ENCODE measurements at places on chromosomes 2 and 18.

- no peak for DNase-seq
Measured at GRCh38 chr18:78625847-78626246, 353.8 kb upstream of the SALL3 start.

GRCh38 chr2:221097568-221097915, 474.6 kb downstream of the EPHA4 start:
- no peak for DNase-seq

GRCh38 chr2:13543550-13543949, 826.8 kb downstream of the TRIB2 start:
- DNase-seq: no peak

- DNase-seq: no peak
Measured at GRCh38 chr2:18536100-18536499, 24.4 kb downstream of the RDH14 start.

- no peak for DNase-seq
Measured at GRCh38 chr2:168139852-168140251, 107.5 kb downstream of the STK39 start.

DNA sequence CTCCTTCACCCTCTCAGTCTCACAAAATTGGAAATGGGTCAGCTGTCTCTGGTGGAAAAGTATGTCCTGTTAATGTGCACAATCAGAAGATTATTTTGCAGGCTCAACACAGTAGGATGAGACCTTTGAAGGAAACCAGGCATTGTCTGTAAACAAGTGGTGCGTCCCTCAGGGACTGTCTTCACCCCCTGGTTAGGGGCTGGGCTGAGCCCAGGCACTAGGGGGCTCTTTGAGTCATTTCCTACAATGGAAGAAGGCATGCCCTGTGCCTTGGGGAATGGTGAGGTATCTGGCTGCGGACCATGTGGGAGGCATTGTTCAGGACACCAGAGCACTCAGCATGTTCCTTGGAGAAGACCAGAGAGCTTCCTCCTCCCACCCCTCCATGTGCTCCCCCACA, 26.8 kb downstream of the PKDCC start:
- no peak for DNase-seq

DNA sequence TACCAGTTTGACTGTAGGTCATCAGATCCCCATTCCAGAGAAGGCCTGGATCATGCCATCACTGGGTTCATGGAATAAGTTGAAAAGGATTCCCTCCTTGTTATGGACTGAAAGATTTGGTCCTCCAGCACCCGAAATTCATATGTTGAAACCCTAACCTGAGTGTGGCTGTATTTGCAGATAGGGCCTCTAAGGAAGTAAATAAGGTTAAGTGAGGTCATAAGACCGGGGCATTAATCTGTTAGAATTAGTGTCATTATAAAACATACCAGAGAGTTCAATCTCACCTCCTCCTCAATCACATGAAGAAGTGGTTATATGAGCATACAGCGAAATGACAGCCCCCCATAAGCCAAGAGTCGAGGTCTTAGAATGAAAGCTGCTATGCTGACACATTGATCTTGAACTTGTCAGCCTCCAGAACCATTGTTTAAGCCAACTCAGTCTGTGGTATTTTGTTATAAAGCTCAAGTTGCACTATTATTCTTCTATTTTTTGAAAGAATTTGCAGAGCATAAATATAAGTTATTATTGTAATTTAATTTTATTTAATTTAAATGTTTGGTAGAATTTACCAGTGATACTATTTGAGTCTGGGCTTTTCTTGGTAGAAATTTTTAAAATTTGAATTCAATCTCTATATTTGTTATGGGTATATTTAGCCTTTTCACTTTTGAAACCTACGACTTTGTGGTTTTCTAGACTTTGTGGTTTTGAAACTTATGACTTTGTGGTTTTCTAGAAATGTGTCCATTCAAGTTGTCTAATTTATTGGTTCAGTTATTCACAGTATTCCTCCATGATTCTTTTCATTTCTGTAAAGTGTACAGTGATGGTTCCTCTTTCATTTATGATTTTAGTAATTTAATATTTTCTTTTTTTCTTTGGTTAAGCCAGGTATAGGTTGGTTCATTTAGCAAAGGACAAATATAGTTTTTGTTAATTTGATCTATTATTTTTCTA, 1206.7 kb upstream of the CDH2 start:
- DNase-seq: no peak

DNA sequence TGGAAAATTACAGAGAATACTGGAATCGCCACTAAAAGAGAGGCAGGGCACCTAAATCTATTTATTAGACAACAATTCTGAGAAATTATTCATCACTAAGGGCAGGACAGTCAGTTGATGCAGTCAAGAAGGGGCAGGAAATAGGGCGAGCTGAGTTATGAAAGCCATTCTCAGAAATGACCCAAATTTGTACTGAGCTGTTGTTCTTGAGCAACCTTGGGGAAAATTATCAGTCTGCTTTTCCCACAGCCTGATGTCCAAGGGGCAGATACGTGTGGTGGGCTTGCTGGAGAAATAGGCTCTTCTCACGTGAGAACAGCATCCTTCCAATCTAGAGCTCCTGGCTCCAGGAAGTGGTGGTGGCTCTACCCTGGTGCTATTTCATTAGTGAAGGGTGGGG, 38.6 kb downstream of the STON1 start:
- no peak for DNase-seq

GRCh38 chr18:8787794-8788193, 82.4 kb downstream of the MTCL1 start:
- DNase-seq: no peak

- no peak for DNase-seq
Measured at GRCh38 chr2:108910541-108911396, 78.3 kb downstream of the EDAR start.

GRCh38 chr18:32847691-32848090, 74.9 kb upstream of the KLHL14 start:
- DNase-seq: no peak

GRCh38 chr2:9258501-9258900, 51.9 kb downstream of the ASAP2 start:
- DNase-seq: no peak

GRCh38 chr18:44901283-44901682, 220.6 kb downstream of the SETBP1 start:
- DNase-seq: no peak

- DNase-seq: no peak
Measured at GRCh38 chr18:63301434-63301833, 18.1 kb downstream of the BCL2 start.

DNA sequence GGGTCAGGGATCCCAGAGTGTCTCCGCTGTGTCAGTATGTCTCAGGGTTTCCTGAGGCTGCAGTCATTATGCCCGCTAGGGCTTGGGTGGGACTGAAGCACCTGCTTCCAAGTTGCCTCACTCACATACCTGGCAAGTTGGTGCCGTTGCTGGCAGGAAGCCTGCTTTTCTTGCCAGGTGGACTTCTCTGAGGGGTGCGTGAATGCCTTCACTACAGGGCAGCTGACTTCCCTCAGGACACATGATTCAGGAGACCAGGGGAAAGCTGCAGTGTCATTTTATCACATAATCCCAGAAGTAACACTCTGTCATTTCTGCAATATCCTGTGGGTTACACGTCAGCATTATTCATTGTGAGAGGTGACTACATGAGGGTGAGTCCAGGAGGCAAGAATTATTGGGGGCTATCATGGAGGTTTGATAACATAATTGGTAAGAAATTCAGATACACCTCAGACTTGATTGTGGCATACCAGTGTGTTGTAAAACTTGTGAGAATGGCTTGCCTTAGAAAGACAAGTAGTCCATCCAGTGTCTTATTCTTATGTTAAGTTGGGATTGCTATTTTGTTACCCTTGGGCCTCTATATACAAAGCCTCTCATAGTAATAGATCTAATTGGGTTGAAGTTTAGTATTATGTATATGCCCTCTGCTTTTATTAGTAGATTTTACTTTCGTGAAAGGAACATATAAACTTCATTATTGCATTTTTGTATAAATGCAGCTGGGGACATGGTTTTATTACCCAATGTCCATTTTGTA, 44.1 kb downstream of the NEDD4L start:
- DNase-seq: no peak

GRCh38 chr2:68032702-68033101, 30.1 kb downstream of the C1D start:
- no peak for DNase-seq

DNA sequence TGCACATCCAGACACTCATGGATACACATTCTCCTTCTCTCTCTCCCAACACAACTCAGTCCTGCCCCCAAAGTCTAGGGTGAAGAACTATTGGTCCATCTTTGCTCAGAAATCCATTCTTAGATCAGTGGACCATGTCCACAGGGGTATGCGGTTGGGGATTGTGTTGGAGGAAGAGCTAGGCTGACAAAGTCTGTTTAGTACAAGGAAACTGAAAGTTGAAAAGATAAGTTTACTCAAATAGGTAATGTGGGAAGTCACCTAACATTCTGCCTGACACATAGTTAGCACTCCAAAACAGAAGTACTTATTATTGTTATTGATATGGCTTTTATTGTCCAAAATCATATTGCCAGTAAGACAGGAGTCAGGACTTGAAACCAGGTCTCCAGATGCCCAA, 55.9 kb downstream of the ALK start:
- no peak for DNase-seq

GRCh38 chr2:36561237-36561944, 36.6 kb downstream of the FEZ2 start:
- DNase-seq: no peak

DNA sequence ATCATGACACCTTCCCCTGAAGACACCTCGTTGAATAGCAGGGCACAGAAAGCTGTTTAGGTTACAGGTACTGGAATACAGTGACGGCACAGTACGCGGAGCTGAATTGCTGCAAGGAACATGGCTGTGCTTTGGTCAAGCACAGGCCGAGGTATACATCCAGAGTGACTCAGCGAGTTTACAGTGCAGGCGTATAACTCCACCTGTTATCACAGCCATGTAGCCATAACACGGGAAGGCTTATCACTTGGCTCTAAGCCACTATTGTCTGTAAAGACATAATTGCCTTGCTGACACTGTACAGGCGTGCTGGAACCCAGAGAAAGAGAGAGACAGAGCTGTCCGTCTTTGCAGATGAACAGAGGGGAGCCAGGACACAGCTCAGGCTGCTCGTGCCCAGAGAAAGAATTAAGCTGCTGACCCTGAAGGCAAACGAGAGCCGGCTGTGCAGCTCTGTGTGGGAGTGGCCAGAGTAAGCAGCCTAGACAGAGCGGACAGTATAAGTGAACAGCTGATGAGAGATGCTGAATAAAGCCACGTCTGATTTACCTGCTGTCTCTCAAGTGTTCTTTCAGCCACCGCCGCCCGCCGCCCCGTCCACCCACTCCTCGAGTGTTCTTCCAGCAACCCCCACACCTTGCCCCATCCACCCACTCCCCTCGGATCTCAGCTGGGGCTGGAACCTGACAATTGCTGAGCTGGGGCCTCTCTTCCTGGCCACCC, 87.3 kb upstream of the PPP1CB start:
- DNase-seq: no peak

GRCh38 chr2:203730076-203730729, 23.8 kb downstream of the CD28 start:
- DNase-seq: no peak

DNA sequence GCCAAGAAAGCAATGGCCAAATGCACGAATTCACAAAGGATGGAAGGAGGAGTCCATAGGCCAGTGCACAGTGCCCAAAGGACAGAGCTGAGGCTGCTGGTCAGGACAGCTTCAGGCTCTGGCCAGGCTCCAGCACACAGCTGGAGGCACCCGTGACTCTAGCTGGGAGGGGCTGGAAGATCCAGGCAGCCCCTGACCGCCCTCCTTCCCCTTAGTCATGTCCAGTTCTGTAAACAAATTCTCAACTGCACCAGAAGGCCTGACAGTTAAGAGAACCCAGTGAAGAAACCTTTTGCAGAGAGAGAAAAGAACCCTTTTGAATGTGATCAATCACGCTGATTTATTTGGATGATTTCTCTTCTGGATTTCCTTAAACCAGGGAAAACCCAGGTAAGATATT, 7.7 kb upstream of the YWHAQ start:
- DNase-seq: no peak

DNA sequence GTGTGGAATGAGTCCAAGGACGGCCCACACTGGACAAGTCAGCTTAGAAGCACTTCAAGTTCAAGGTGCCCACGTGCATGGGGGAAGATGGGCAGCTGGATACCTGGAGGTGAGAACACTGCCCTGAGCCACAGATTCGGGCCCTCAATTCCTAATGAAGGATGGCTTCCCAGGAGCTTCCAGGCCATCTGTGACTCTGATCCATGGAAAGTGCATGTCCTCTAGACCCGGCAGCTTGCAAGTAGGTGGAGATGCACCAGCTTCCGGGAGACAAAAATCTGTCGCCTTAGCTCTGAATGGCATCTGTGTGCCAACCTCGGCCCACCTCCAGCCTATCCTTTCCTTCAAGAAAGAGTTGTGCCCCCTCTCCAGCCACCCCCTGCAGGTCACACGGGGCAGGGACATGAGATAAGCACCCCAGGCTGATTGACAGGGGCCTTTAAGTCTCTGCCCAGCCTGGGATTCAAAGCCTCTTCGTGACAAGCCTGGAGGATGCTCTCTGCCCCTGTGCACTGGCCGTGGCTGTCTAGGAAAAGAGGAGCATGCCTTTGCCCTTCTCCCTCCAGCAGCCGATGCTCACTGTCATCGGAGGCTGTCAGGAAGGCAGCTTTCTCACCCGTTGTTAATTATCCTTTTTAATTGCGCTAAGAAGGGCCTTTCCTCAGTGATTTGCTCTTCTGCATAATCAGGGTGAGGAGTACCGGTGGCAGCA, 65.5 kb downstream of the BIN1 start:
- no peak for DNase-seq

DNA sequence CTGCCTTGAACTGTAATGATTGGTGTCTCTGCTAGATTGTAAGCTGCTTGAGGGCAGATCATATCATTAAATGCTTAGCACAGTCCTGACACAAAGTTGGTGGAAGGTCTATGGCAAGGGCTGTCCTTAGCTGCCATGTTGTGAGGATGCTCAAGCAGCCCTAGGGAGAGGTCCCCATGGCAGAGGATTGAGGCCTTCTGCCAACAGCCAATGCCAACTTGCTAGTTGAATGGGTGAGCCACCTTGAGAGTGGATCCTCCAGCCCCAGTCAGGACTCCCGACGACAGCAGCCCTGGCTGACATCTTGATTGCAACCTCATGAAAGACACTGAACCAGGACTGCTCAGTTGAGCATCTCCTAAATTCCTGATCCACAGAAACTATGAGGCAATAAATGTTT, 115.3 kb upstream of the SMAD2 start:
- no peak for DNase-seq

- DNase-seq: no peak
Measured at GRCh38 chr18:7064346-7064745, 53.3 kb downstream of the LAMA1 start.
